ENCODE measurements at places on chromosomes 4 and X.

DNA sequence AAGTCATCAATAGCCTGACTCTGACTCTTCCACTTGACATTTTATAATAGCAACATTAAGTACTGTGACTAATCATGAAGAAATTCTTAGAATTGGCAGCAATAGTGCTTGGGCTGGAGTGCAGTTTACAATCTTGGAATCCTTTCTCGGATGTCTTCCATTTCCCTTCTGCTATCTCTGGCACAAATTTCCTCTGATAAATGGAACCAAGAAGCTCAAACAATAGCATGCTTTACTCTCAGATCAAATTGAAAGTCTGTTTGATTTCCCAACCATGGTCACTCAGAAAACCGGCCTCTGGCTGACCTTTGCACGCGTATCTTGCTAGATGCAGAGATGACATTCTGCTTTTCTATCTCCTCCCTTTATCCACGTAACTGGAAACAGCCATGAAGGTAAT, 99.0 kb upstream of the SPANXC start:
- DNase-seq: no peak

- DNase-seq: no peak
Observed at GRCh38 chr4:68864438-68865187, 48.8 kb downstream of the UGT2B10 start.

DNA sequence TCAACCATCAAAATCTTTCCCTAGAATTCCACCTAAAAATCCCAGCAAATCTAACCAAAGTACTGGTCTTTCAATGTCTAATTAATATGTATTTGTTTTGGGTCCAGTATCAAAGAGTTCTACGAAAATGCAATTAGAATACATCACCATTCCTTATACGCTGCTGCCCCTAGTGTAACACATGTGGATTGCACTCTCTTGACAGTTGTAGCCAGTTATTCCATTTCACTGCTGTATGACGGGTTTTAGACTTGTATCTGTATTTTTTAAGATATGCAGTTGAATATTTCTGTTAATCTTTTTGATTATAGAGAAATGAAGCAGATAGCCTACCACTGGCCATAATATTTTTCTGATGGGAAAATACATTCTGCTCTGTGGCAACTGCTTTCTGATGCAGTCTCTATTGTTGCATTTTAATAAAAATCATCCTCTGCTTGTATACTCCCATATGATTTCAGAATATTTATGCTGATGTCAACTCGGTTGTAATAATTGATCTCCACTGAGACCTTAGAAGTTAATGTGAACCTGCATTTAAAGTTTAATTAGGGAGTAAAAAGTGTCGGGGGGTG, 17.1 kb upstream of the PAGE2B start:
- no peak for DNase-seq

GRCh38 chr4:95050980-95051701, 293.4 kb downstream of the BMPR1B start:
- no peak for DNase-seq

- no peak for DNase-seq
Observed at GRCh38 chrX:84133023-84133422, 55.0 kb downstream of the RPS6KA6 start.

GRCh38 chr4:166965562-166965961, 268.7 kb downstream of the SPOCK3 start:
- no peak for DNase-seq

DNA sequence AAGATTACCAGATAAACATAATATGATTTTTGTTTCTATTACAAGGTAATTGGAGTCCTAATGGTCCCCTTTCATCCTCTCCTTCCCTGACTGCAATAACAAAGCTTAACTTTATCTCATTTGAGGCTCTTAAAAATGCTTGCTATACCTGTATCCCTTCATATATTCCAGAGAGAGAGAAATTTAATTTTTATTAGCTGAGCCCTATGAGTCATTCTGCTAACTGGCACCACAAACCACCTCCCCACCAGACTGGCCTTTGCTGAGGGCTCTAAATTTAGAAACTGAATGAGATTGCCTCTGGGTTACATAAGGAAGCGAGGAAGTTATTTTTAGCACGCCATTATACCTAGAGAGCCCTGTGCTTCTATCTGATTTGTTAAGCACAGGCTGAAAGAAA, 27.4 kb downstream of the CBLL2 start:
- DNase-seq: no peak

DNA sequence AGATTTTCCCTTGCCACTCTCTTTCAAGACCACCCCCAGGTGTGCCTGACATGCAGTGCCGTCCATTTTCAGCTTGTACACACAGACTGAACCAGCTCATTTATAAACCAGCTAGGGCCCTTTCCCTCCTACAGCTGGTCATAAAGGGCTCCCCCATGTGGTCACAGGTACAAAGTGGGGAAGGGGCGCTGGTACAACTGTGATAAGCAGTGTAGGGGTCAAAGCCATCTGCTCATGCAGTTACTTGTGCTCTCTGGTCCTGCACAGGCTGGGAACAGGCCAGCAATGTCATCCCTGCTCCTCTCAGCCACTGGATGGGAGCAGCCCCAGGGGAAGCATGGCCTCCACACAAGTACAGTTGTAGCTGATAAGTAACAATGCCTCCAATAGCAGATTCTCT, 20.6 kb downstream of the GABRQ start:
- no peak for DNase-seq

DNA sequence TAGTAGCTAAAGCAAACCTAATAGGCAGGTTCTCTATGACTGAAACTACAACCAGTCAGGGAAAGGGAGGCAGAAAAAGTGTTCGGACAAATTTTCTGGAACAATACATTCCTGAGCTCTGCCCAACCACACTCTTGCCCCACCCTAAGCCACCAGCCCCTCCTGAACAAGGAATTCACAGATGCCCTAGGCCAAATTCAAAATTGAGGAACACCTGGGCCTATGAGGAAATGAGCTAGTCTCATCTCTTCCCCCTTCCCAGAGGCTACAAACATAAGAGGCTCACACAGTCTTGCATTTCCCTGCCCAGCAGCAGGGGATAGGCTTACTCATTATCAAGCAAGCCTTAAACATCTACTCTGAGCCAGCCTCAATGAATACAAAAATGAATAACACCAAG, 284.7 kb downstream of the ZNF674 start:
- DNase-seq: no peak

DNA sequence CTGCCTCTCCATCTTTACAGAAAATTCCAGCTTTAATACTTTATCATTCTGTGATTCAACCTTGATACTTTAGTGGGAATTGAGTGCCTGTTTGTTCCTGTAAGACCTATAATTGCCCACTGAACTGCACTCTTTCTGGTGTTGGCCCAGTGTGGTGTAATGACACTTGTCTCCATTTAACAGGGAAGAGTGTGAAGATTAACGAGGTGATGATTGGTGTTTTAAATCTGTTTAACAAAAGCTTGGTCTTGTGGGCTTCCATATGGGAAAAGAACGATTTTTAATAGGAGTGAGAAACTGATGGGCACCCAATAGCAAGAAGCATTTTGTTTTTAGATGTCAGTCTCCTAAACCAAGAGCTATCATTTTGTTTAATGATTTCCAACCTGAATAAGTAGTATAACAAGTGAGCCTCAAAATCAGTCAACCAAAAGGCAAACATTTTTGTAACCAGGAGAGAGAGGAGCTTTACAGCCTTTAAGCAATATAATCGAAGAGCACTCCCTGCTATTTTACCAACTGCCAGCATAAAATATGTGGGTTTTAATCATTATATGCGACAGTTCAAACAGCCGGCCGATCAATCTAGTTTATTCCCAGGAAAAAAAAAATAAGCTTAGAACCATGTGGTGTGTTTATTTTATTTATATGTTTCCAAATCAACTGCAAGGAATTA, 50.2 kb downstream of the SUPT20HL1 start:
- DNase-seq: no peak

GRCh38 chrX:68827256-68827655, 1.6 kb upstream of the EFNB1 start:
- no peak for DNase-seq

GRCh38 chr4:128573781-128574508, 235.6 kb upstream of the JADE1 start:
- no peak for DNase-seq

DNA sequence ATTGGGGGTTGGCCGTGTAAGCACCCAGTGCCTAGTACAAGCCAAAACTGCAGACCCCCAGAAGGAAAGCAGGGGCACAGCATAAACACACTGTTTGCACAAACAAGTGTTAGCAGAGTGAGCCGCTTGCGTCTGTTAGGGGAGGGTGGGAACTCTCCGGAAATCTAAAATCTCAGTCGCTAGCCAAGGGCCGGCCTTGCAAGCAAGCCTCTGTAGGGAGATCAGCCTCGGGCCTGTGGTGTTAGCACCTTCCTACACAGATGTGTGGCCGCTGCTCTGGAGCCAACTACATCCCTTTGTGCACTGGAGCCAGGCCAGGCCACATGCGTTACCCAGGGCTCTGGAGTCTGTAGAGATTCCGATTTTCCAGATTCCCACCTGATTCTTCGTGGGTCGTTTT, 67.1 kb downstream of the GPR143 start:
- no peak for DNase-seq

DNA sequence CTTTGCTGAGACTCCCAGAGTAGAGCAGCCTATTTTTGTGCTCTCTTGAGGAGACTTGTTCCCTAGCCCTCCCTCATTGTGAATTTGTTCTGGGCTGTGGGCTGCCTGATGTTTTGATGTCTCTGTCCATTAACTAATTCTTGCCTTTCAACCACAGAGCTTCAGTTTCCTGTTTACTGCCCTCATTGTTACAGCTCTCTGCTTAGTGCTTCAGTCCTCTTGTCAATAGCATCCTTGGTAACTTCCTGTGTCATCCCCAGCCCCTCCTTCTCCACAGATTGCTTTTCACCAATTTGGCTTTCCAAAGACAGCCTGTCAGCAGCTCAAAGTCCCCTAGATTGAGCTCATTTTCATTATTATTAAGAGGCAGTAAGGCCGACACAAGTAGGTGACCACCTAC, 69.9 kb downstream of the COX7B2 start:
- DNase-seq: no peak

- no peak for DNase-seq
Observed at GRCh38 chr4:149973181-149973580, 105.1 kb upstream of the DCLK2 start.

- DNase-seq: no peak
Observed at GRCh38 chr4:158350161-158350560, 139.9 kb downstream of the TMEM144 start.

DNA sequence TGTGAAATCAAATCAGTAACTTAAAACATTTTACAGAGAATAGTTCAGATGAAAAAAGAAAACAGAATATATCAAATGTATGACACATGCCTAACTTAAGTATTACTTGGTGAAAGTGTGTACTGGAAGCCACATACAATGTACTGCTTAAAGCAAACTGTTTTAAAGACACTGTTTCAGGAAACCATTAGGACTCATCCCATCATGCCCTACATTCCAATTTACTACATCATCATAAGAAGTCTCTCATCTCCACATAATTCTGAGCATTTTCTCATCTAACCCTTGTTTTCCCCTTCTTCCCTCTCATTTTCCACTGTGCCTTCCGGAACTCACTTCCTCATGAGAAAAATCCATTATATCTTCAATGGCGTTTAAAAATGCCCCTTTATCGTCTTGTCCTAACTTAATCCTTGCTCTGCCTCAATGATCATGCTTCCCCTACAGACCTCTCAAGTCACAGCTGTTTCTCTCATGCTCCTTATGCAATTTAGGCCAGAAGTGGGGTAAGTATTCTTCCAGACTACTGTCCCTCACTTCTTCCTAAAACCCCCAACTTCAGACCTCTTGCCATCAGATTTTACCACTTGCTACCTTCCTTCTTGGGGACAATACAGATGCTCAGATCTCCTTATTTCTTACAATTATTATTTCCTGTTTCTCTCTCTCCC, 26.8 kb upstream of the FGF5 start:
- DNase-seq: no peak

DNA sequence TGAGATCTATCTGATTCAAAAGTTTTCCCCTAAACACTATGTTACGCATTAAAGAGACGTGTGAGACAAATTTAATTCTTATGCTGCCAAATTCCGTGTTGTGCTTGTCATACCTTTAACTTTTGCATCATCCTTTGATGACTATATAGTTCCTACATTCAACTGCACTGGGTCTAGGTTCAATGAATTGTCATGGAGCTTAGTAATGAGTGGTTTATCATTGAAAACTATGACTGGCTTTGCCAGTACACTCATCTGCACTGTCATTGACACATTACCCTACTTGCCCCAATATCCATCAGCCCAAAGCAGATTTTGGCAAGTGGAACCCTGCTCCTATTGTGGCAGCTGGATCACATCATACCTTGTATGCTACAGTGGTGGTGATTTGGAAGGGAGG, 882.9 kb upstream of the SLIT2 start:
- no peak for DNase-seq

DNA sequence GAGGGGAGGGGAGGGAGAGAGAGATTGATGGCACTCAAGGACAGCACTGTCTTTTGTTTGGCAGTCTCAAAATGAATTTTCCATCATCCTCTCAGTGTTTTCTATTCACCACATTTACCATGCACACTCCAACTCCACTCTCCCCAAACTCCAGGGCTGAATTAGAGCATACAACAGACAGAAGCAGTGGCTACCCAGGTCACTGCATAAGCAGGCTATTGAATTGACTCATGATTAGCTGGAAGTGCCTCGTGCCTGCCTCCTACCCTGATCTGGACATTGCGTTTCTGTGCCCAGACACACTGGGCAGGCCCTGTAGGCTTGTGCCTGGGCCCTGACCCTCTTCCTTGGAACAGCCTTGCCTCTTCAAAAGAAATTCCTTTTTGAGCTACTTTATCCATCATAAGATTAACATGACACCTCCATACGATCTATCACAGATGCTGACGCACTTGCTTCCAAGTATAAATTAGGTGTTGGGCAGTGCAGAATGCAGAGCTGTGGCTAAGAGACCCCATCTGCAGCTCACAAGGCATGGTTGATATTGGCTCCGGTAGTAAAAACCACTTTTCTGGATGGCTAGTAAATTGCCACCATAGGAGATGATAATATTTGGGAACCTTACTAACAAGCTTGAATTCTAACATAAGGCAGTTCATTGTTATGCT, 752.9 kb downstream of the RPA4 start:
- DNase-seq: no peak

DNA sequence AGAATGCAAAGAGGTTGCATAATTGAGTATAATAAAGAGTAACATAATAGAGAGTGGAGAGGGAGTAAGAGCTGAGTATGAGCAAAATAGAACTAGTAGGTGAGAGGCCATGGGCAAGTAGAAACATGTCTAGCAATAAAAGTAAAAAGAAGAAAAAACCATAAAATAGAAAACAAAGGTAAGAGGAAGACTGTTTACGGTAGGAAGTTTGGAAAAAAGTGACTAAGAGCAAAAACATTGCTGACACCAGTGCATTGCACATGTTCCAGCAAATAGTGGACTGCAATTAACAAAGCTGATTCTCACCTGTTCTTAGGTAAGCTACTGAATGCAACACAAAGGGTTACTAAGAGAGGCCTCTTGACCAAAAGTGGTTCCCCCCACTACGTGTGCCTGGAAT, 202.9 kb downstream of the TEX13A start:
- no peak for DNase-seq
